Hematopoietic multipotent progenitor cell (in vitro differentiated cells): ENCODE measurements at places on chromosomes 5 and 9. TPM values are rescaled to one million over a fixed set of nuclear protein-coding genes. Genes with fewer than 3 reads are reported as not detected.

DNA sequence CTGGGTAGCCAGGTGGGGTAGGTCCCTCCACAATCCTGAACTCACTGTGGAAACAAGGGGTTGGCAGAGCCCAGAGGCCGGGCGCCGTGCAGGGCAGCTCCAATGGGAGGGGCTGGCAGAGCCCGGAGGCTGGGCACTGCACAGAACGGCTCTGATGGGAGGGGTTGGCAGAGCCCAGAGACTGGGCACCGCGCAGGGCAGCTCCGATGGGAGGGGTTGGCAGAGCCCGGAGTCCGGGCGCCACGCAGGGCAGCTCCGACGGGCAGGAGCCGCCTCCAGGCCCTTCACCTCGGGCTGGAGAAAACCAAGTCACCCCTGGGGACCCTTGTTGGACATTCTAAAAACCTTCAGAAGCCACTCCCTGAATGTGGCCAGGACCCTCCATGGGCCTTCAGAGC, 9.3 kb downstream of the NACC2 start:
- DNase-seq, result no peak

DNA sequence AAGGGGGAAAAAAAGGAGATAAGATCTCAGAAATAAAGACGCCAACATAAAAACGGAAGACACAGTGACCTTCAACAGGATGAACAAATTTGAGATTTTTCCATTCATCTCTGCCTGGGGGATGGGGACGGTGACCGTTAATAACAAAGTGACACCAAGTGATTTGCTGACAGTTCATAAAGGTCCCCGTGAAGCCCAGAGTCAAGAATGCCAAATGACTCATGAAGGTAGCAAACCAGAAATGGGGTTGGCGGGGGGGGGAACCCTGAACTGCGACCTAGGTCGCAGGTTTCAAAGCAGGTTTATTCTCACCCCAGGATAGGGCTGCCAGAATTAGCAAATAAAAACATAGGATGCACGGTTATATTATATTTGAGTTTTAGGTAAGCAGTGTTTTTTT, 21.1 kb upstream of the SHB start:
- DNase-seq, result no peak

GRCh38 chr5:5586721-5587120, 164.2 kb downstream of the ICE1 start:
- DNase-seq, result no peak

- DNase-seq, result no peak
These were observed 185.9 kb downstream of the DAB2IP start for GRCh38 chr9:121837113-121837961.

GRCh38 chr9:71858102-71858798, 52.7 kb downstream of the ABHD17B start:
- DNase-seq, result no peak

- DNase-seq, result no peak
These were observed 4.7 kb downstream of the CXXC5 start for GRCh38 chr5:139652788-139653241.

DNA sequence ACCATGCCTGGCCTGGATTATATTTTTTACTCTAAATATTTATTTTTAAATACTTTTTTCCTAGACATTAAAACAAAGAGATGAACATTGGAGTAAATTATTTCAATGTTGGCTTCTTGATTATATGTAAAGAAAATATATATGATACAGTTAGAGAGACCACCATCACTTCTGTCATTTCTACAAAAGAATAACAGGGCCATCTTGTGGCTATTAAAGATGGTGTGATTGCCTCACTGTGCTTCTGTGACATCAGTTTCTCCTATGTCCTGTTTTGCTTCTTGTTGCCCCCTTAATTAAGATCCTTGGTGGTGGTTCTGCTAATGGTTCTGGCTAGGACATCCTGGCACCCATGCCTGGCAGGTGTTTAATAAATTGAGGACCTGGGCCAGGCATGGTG, 32.9 kb downstream of the NDFIP1 start:
- DNase-seq, result no peak

- DNase-seq, result no peak
These were observed 22.1 kb downstream of the P4HA2 start for GRCh38 chr5:132205385-132206125.

The PCSK1 gene
- total RNA-seq, result not detected

The ZNF484 gene
- total RNA-seq, result 3.8 TPM

The CDX1 gene
- not detected for total RNA-seq

The SLC35D2 gene
- 19.9 TPM for total RNA-seq

The IGFBPL1 gene
- under 0.01 TPM for total RNA-seq
